ENCODE measurements at places on chromosomes 16 and 17. TPM values are rescaled to one million over a fixed set of nuclear protein-coding genes. Genes with fewer than 3 reads are reported as not detected.

DNA sequence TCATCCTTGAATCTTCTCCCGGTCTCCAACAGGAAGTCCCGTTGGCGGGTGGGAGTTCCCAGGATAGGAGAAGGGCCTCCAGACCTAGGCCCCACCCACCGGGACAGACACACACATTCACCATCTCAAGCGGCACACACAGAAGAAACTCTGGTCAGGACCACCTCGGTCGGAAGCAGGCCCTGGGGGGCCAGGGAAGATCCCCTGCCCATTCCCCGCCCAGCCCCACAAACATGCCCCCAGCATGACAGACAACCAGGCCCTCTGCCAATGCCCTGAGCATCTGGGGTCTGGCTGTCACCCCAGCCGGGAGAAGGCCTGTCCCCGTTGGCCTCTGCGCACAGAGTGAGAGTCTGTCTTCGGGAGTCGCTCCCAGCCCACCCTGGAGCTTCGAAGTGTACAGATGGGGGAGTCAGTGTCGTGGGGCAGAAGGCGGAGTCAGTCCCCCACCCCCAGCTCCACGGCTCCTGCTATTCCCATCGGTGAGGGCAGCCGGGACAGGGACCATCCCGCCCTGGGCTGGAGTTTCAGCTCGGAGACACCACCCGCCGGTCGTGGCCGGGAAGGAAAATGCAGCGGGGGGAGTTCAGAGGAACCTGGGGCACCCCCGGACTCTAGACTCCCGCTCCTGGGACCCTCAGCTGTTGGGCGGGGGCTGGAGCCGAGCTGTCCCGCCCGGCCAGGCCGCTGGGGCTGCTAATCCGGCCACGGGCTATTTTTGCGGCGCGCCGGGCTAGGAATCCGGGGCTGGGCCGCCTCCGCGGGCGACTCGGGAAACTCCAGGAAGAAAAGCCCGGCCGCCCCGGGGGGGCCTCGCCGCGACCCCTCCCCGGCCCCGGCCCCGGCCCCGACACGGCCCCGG lies 660 bp downstream of the RHBDF1 start:
- no peak for DNase-seq

GRCh38 chr17:74296548-74296936 lies 22.5 kb downstream of the DNAI2 start:
- no peak for DNase-seq

DNA sequence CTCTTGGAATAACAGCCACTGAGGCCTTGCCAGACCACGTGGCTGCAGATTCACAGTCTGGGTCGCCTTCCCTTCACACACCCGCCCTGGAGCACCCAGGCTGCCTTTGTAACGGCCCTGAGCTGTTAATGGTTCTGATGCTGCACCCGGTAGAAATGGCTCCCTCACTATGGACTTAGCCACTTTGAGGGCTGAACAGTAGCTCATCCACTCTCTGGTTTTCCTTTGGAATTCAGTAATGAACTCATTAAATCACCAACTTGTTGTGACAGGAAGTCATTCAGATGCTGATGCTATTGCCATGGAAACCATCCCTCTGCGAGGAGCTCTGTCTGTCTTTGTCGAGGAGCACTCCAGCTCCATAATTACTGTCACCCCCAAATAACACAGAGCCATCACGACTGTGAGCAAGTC lies 59.2 kb downstream of the CDK5R1 start:
- no peak for DNase-seq

The NAGS gene
- total RNA-seq, result 0.51 TPM

GRCh38 chr17:56824503-56824902 lies 9.2 kb downstream of the C17orf67 start:
- no peak for DNase-seq

The MMP28 gene
- total RNA-seq, result 1.2 TPM

The ZNF469 gene
- total RNA-seq, result 1.5 TPM

The KDM8 gene
- total RNA-seq, result 3.0 TPM

- no peak for DNase-seq
These were observed 517.0 kb downstream of the KIF2B start for GRCh38 chr17:54339731-54340130.

DNA sequence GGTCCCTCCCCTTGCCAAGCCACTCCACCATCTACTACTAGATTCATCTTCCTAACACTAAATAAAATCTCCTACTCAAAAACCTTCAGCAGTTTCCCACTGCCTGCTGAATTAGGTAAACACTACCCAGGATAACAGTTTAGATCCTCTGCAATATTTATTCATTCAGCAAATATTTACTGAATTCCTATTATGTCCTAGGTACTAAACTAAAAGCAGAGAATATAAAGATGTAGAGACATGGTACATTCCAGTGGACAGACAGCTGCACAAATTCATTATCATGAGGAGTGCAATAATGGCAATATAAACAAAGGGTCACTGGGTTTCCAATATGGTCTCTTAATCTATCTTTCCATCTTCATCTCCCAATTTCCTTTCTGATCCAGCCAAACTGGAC lies 30.7 kb upstream of the HOXB13 start:
- DNase-seq, result no peak

- DNase-seq, result no peak
These were observed 32.5 kb upstream of the ARHGAP44 start for GRCh38 chr17:12756786-12757185.

DNA sequence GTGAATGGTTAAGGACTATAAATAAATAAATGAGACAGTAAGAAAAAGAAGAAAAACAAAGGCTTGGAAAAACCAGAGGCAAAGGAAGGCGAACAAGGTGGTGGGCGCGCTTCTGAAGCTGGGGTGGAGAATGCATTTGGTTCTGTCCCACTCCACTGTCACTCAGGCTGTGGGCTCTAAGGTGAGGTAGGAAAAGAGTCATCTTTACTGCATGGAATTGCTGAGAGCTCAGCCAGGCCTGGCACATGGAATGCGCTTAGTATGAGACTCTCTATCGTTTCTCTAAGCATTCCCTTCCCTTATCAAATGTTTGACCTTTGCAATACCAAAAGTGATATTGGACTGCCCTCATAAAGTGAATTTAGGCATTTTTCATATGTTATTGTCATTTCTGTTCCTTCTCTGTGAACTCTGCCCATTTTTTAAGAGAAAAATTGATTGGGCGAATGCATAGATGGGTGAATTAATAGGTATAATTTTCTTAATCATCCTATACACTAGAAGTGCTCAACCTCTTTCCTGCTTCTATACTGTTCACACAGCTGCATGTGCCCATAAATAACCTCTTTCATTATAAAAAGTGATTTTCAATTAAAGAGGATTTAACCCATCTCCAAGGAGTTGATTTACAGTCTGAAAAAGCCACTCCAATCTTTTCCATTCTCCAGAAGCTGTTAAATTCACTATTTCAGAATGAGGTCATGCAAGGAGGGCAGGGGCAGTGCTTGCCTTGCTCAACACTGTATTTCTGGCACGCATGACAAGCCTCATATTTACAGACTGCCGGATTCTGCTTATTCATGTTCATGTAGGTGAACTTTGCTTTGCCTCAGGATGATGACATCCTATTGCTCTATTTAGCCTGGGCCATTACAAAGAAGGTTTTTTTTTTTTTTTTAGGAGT lies 87.7 kb downstream of the MYH10 start:
- no peak for DNase-seq

DNA sequence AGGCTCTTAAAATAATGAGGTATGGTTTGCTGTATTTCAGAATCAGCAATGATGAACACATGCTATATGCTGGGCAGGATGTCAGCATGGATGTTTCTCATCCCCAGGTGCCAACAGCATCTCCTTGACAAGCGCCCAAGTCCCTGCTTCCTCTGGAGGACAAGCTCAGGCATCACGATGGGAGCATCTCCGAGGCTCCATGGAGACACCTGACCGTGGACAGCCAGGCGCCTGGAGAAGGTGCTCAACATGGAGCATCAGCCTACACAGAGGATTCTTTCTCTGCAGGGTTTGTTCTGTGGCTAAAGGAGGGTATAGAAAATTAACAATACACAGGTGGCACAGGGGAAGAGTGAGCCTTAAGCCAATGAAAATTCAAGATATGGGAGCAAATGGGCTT lies 72.1 kb downstream of the SLC5A11 start:
- DNase-seq, result no peak

The TNP2 gene
- not detected for total RNA-seq

The MEIOB gene
- total RNA-seq, result not detected

The ACSF2 gene
- total RNA-seq, result 9.6 TPM

- DNase-seq, result no peak
These were observed 295.1 kb upstream of the RBFOX1 start for GRCh38 chr16:7037495-7037894.

The MLYCD gene
- total RNA-seq, result 20.1 TPM

DNA sequence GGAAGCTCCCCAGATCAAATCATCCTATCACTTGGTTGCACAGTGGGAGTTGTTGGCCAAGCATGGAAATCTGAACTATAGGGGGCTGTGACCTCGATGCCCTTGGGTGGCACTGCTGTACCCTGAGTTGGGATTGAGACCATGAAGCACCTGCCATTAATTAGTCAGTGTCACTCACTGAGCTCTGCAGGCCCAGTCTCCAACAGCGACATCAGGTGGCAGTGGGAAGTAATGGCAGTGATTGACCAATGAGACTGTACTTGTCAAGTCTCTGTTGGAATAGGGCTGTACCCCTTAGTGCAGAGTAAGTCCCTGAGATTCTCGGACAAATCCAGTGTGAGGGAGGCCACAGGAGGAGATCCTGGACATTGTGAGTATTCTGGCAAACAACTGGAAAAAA lies 118.0 kb upstream of the RPL38 start:
- no peak for DNase-seq

- peak; percentile 26 for DNase-seq
These were observed 484 bp downstream of the CD300LB start for GRCh38 chr17:74530831-74531150.

The BCAR1 gene
- total RNA-seq, result 80.3 TPM

The KRTAP4-5 gene
- not detected for total RNA-seq

The CDH3 gene
- total RNA-seq, result not detected

DNA sequence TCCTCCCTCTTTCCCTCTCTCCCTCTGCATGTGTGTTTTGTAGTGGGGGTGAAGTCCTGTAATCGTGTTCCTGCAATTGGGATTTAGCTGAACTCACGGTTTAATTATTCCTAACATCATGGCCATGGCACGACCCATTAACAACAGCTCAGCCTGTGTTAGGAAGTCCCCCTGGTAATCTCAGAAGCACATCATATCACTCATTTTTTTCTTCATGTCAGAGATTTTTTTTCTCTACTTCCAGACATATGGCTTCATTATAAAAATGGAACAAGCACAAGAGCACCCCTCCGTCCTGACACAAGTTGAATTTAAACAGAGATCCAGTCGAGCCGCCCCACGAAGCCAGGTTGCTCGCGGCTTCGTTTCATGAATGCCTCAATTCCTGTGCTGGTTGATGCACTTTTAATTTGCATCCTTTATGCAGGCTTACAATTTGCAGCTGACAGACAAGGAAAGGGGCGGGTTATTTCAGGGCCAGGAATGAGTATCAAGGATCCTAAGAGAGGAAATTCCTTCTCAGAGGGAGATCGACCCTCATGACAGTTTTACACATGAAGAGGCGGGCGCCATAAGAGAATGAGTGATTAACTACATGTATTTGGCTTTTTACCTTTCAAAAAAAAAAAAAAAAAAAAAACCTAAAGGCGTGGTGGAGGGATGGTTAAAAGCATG lies 192.9 kb downstream of the MAF start:
- DNase-seq, result peak; percentile 43

The PRSS27 gene
- 0.40 TPM for total RNA-seq

The IKZF3 gene
- total RNA-seq, result 0.51 TPM

The KRT33A gene
- total RNA-seq, result not detected
